ENCODE measurements at places on chromosomes 6 and 20.

- DNase-seq: no peak
Measured at GRCh38 chr6:157177731-157178336, 145.5 kb downstream of the TMEM242 start.

DNA sequence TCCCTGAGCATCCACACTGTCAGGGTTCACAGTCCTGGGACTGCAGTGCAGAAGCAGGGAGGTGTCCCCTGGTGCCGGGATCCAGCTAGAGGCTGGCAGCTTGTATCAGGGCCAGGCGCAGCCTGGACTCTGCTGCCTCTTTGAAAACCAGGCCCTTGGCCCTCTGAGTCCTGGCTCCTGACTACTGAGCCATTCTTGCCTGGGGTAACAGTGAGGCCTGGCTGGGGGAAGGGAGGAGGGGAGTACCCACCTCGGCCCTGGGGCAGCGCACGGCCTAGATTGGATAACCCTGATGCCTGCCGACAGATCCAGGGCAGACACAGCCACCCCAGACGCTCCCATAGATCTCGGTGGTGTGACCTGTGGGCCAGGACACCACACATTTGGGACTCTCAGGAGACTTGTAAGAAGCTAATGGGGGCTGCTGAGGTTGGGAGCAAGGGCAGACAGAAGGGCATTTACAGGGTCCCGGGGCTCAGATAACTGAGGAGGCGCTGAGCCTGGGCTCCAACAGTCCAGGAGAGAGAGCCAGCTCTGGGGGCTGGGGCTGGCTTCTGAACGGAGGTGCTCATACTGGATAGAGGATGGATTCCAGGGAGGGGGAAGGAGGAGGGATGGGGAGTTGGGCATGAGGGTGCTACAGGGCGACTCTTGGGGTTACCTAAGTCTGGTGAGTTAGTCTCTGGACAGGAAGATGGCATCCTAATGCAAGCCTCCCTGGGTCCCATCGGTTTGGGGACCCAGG is 30.5 kb downstream of the SPDEF start:
- no peak for DNase-seq

DNA sequence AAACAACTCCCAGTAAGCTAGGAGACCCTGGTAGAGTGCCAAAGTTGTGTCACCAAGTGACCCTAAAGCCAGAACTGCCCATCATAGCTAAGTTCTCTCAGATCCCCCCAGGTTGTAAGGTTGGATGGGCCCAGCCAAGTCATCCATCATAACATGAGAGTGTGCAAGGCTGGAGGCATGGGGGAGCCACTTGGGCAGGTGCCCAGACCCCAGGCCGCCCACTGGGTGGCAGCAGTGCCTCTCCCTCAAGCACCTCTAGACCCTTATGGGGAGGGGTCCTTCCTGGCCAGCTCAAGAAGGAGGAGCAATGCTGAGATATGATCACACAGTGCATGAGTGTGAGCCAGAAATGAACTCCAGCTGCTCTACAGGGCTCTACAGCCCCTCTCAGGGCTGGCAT is 154.5 kb downstream of the MYLK4 start:
- no peak for DNase-seq

DNA sequence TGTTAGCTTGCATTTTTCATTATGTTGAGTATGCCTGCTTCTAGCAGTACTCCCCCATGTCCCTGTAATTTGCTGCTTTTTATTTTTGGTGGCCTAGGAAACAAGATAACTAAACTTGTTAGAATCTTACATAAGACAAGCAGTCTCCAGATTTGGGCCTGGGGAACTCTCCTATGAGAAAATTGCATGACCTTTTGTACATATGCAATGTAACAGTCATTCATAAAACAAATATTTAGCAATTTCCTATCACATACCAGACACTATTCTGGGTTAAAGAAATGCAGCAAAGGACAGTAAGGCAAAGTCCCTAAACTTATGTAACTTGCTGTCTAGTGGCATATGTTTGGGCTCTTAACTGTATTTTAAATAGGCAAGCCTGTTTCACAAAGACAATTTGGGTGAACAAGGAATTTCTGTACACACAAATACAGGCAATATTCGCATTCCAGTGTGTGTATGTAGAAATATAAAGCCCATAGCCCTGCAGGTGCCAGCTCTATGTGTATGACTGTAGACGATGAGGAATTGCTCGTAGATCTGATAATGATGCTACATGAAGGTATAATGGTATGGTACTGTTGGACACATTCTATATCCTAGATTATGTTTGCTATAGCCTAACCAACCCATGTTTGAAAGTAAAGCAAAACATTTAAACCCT is 305.2 kb upstream of the CITED2 start:
- DNase-seq: no peak

GRCh38 chr20:13494019-13494418 is 144.7 kb downstream of the TASP1 start:
- DNase-seq: no peak

GRCh38 chr6:154888421-154889295 is 106.5 kb upstream of the TIAM2 start:
- DNase-seq: no peak

- no peak for DNase-seq
Measured at GRCh38 chr6:27867945-27868300, 44.3 kb downstream of the OR2B2 start.

DNA sequence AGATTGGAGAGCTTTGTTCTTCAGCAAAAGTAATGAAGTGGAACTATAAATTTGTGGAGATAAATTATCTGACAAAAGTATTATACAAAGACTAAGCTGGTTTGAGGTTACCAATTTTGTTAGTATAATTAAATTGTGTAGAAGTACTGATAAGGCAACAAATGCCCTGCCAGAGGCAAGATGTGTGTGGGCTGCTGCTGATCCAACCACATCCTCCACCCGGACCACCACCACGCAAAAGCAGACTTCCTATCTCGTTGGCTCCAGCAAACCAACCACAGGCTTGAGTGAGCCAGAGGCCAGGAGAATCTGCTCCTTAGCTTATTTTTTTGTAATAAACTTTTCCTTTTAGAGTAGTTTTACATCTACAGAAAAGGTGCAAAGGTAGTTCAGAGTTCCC is 1.1 kb upstream of the MYLK4 start:
- DNase-seq: no peak

GRCh38 chr20:45588800-45589199 is 9.7 kb upstream of the WFDC8 start:
- DNase-seq: no peak

DNA sequence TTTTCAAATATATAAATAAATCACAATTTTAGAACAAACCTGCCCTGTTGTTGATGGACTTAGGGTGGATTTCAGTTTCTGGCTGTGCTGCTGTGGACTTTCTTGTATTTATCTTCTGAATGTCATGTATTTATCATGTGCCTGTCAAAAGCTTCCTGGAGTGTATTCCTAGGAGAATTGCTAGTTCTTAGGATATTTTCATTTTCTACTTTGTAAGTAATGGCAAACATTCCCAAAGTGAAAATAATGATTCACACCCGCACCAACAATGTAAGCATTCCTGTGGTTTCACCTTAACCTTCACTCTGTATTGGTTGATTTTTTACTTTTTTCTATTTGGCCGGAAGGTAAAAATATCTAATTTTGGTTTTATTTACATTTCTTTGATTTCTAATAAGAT is 387.8 kb downstream of the SMOC2 start:
- DNase-seq: no peak

DNA sequence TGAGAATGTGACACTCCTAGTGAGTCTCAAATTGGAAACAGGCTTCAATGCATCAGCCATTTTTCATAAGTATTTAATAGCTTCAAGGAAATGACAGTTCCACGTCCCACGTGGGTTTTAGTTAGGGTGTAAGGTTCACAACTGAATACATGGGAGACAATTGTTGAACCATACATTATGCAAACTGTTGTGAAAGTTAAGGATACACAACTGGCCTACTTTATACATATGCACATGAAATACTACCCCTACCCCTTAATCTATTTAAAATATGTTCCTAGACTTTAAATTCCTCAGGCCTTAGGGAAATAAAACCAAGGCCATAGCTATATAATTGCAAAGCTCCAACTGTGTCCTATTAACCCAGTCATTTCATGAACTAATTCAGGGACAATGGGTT is 436.1 kb downstream of the BTBD3 start:
- no peak for DNase-seq

GRCh38 chr6:15827496-15828255 is 164.8 kb upstream of the DTNBP1 start:
- DNase-seq: no peak

DNA sequence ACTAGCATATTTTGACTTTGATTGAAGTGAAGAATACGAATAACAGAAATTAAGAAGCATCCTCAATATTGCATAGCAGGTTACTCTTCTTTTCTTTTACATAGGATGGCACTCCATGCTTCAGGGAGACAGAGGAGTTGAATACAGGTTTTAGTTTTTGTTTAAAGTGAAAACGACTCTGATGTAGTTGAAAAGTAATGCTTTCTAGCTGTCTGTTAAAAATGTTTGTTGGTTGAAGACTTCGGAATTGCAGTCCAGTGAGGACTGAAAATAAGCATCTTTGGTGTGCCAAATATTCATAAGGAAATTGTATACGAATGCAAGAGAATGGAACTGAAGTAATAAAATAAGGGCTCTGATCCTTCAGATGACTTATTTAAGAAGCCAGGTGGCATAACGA is 618 bp upstream of the SLC16A10 start:
- DNase-seq: no peak

DNA sequence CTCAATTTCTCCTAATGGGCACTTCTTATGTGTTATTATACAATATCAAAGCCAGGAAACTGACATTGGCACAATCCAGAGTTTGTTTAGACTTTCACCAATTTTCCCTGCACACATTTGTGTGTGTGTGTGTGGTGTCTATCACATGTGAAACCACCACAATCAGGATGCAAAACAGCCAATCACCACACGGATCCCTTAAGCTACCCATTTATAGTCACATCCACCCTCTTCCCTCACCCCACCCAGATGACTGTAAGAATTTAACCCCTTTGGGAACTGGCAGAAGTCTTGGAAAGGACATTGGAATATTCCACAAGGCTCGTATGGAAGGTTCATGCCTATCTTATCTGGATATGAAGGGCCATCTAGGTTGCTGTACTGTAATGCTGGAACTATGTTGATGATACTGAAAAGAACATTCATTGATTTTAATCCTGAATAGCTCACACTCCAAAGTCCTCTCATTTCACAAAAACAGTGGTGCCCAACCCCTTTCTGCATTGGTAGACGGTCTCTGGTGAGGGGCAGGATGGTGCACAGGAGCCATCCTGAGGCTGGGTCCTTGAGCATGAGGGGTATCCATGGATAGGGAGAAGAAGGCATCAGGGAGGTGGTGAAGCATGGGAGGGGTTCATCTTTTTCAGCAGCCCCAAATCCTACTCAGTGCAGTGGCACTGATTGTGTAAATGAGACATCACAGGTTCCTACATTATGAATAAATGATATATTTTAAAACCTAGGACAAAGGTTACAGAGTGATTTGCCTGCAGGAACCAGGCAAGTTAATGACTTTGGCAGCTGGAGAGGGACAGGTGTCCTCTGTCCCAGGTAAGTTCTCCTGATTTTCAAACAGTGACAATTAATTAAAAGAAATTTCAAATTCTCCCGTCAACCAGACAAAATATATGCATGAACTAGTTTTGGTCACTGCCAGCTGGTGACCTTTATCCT is 12.1 kb upstream of the CTCFL start:
- DNase-seq: no peak

DNA sequence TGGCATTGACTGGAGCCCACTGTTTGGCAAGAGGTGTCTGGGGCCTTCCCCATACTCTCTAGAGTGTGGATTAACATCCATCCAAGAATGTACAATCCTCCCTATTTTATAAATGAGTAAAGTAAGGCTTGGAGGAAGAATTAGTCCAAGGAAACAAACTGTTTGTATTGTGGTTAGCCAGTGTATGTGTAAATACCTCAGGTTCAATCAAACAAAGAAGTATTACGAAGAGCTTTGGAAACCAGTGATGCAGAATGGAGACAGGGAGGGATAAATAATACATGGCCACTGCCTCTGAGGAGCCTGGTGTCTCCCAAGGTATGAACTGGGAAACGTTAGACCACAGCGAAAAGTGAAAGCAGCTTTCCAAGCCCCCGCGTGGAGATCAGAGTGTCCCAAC is 226.6 kb upstream of the RIN2 start:
- no peak for DNase-seq

GRCh38 chr20:17710379-17711266 is 10.9 kb downstream of the BANF2 start:
- DNase-seq: no peak

DNA sequence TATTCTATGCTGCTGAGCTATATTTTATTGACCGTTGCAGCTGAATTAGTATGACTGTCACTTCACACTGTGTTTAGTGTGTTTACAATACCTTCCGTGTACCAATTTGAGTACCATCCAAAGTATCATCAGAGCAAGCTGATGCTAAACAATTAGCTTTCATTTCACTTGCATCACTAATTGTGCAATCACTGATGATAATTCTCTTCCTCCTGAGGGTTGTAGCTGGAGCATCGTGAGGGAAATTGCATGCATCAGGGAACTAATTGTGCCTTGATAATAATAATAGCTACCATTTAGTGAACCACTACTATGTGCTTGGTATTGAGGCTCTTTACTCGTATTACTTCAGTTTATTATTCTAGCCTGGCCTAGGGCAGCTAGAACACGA is 384.8 kb upstream of the SOX4 start:
- no peak for DNase-seq

Data from NCI-H2171 (cell line).